ENCODE measurements at places on chromosomes 11 and 22.

GRCh38 chr22:24693379-24693778, 81.1 kb downstream of the PIWIL3 start:
- DNase-seq: no peak

DNA sequence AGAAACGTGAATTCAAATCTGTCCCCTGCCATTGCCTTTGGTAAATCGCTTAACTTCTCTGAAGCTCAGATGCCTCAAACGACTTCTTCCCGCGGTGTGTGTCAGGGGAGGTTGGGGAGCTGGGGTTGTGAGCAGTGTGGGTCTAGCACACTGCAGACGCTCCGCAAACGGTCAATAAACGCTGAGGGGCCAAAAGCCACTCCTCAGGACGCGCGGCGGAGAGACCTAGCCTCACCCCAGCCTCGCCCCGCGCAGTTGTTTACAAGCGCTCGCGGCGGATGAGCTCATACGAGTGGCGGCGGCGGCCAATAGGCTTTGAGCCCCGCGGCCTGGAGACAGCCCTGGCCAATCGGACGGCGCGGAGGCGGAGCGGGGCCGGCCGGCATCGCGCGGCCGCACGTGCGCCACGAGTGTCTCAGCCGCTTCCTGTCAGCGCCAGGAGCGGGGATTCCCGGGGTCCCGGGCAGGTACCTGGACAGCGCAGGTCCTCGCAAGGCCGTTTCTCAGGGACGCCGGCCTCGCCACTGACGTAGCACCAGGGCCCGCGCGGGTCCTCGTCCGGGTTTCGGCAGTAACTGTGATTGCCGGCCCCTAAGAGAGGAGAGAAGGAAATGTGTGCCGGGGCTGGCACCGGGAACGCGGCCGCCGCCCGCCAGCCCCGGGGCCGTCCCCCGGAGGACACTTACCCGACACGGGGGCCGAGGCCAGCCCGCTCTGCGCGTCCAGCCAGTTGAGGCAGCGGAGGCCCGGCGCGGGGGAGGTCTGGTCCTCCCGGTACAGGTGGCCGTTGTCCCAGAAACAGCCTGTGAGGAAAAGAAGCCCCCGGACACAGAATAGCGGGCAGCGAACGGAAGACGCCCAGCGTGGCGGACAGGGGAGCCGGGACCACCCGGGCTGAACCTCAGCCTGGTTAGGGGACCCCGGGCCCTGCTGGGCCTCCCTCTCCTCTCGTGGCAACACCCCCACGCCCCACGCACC, 1.5 kb downstream of the PIK3IP1 start:
- DNase-seq: peak; percentile 91

DNA sequence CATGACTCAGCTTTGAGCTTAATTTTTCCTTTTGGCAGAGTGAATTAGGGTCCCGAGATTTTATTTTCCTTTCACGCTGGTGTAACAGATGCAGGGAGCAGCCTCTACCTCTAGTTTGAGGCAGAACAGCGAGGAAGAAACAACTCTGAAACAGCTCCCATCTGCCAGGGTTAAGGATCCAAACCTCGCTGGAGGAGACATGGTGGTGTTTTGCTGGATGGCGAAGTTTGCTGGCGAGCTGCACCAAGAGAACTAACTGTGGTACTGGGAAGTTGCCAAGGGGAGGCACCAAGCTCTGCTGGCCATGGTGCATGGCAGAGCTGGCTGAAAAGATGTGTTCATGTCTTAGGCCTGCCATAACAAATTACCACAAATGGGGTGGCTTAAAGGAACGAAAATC, 7.6 kb upstream of the ALKBH3 start:
- no peak for DNase-seq

GRCh38 chr11:130408401-130408890, 20.0 kb downstream of the ADAMTS8 start:
- no peak for DNase-seq

DNA sequence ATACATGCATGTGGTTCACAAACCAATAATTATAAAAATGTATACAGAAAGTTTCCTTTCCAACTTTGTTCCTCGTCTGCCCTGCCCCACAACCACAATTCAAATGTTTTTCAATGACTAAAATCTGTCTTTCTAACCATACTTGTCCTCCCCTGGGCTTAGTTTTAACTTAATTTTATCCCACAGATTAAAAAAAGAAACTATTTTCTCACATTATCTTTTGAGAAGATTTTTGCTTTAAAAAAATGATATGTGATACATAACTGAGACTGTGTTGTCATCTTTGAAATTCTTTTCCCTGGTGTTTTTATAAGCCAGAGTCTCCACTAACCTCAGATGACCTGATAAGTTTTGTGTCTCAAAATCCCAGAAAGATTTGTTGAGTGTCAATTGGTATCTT, 79.0 kb downstream of the FDX1 start:
- DNase-seq: no peak

GRCh38 chr22:46072110-46072881, 78.0 kb upstream of the PPARA start:
- peak; percentile 53 for DNase-seq

- DNase-seq: no peak
These were observed 37.1 kb upstream of the SWAP70 start for GRCh38 chr11:9626496-9627394.

GRCh38 chr11:33976495-33977199, 74.9 kb upstream of the CAPRIN1 start:
- DNase-seq: no peak

DNA sequence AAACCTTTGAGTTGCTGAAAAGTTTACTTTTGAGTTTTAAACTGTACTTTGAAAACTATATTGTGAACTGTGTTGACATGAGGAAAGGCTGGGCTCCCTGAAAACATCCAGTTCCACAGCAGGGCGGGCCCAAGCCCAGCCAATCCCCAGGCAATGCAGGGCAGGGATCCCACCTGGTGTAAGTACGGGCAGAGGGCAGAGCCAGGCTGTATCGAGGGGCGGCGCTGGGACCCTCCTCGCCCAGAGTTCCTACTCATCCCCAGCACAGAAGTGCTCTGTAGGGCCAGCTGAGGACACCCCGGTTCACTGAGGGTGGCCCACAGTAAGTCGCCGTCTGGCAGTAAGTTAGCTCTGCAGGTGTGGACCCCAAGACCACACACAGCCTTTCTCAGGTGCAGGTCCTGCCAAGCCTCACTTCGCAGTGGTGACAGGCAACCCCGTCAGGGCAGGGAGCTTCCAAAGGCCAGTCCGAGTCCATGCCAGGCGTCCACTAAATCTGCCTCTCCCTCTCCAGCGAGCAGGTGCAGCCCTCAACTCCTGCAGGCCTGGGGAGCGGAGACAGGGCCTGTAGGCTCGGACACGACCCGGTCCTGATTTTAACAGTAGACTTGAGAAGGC, 6.3 kb downstream of the RASSF7 start:
- DNase-seq: no peak

GRCh38 chr11:95835351-95835750, 45.1 kb downstream of the CEP57 start:
- no peak for DNase-seq

DNA sequence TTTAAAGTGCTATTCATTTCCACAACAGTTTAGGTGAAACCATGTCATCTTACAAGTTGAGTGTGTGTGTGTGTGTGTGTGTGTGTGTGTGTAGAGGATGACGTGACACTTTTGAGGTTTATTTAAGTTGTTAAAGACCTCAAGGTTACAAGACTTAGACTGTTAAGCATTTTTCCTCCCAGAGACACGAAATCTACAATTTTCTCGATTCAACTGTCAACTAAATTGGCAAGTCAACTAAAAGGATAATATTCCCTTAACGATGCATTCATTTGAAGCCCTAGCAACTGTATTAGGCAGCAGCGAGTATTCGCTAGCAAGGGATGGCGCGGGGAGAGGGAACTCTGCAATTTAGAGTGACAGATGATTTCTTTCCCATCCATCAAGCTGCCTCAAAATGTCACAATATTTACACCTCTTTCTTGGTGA, 17.6 kb upstream of the BDNF start:
- no peak for DNase-seq

GRCh38 chr22:34993548-34993947, 72.4 kb upstream of the ISX start:
- no peak for DNase-seq

DNA sequence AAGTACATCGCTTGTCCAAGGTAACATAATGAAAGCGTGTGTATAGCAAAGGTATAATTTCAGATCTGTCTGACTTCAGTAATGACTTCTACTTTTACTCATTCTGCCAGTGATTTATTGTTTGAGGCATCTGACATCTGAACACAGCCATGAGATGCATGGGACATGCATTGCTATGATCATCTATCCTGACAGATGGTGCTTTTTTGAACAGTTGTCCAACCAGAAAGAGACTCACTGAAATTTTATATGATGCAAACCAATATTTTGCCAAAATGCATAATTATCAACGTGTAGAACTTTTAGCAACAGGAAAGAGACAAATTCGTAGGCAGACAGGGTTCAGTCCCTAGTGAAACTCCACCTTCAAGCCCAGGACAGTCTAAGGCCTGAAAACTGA, 19.6 kb downstream of the OR5M3 start:
- DNase-seq: no peak

- DNase-seq: no peak
These were observed 13.9 kb downstream of the STX3 start for GRCh38 chr11:59769111-59769510.

DNA sequence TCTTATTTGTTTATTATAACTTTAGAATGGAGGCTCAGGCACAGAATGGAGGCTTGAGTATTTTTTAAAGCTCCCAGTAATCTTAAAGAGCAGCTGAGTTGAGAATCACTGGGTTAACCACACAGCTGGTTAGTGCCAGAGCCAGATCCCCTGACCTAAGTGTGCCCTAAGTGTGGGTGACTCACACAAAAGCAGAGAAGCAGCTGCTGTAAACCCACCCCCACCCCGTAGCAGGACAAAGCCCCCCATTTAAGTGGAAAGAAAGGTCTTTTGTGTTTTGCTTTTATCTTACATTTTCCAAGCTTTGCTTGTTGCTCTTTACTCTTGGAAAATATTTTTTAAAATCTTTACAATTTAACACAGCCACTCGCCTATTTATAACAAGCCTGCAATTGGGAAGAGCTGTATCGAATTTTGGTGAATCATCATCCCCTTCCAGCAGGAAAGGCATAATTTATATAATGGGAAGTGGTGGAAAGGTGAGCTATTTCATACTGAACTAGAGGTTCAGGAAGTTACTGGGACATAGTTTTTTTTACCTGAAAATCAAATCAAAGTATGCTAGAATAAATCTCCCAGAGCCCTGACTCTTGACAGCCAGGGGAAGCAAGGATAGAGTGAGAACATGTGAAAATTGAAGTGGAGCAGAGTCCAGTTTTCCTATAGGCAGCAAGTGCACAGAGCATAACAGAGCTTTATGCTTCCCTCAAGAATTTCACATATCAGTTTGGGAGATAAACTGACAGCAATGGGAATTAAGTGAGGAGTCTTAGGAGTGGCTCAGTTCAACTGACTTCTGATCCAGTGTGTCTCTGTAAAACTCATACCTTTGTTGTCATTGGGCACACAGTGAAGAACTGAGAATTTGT, 405.7 kb downstream of the AASDHPPT start:
- no peak for DNase-seq

DNA sequence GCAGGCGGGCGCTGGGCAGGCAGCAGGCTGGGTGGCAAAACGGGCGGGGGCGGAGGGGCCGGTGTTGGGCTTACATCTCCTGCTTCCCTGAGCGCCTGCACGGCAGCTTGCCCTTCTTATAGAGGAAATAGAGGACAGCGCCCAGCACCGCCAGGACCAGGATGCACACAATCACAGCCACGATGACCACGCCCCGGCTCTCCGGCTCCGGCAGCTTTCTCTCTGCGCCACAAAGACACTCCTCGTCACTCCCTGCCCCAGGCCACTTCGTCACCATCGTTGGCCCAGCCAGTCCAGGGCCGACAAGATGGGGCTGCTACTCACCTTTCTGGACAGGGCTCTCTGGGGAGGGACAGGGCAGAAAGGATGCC, 6.3 kb downstream of the MCAM start:
- no peak for DNase-seq

- DNase-seq: no peak
These were observed 68.5 kb downstream of the SCUBE1 start for GRCh38 chr22:43274595-43275240.

DNA sequence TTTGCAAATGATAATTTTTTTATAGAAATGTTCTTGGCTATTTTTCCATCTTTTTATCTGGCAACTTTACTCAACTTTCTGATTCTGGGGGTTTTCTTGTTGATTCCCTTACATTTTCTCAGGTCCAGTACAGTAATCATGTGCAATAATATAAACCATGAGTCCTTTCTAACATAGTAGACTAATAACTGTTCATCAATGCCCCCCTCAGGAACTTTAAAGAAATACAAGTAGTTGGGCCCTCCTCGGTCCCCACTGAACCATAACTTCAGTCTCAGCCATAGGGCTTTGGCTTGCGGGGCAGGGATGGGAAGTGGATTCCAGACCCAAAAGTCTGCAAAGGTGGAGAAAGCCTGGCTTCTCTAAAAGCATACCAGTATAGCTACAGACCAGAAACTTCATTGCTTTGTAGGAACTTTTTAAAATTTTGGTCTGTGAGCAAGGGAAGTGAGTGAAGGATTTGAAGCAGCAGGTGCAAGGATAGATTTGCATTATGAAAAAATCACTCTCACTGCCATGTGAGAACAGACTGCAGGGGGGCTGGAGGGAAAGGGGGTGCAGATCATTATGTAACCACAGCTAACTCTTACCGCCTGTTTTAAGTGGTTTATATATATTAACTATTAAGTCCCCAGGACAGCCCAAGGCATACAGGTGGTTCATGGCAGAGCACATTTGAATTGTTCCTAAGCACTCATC, 10.4 kb upstream of the TUB start:
- no peak for DNase-seq

DNA sequence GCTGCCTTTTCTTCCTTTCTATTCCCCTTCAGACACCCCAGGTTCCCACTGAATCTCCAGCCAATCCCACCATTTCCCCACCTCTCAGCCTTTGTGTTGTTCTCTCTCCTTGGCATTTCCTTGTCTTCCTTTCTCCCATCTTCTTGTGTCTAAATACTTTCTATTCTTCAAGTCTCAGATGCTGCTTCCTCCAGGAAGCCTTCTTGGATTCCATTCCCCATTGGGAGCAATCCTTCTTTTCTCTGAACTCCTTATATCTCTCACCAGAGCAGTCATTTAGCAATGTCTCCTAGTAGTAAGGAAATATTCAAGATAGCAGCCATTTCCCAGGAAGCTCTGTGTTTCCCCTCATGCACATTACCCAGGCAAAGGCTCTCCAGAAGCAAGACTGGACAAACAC, 15.4 kb downstream of the YPEL4 start:
- no peak for DNase-seq

DNA sequence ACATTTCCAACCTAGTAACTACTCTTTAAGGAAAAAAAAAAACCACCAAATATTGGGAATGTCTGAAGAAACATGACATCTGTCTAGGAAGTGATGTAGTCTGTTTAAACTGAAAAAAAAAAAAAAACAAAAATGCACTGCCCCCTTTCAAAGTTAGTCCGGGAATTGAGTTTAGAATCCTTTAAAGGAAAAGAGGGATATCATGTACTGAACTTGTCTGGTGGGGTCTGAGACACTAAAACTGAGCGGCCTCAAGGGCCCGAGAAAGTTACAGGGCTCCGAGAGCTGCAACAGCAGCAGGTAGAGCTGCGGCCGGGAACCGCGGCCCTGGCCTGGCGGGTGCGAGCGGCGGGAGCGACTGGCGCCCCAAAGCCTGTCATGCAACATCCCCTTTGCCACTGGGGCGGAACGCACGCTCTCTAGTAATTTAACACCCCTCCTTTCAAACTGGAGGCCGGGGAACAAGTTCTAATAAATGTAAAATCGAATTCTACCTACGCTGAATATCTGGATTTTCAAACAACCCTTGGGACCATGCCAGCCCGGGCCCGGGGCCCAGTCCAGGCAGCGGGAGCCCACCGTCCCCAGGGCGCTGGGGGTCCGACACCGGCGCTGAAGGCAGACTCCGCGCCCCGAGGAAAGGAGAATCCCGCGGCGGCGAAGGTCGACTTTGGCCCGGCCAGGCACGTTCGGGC, 736 bp downstream of the RDX start:
- peak; percentile 16 for DNase-seq

- no peak for DNase-seq
These were observed 88.6 kb downstream of the ETS1 start for GRCh38 chr11:128498721-128499245.

Measured in stimulated activated CD4-positive, alpha-beta T cell treated with anti-CD3 and anti-CD28 coated beads, Interleukin-12 subunit alpha, Interleukin-12 subunit beta, amount 100 ng/mL, for 24 hours (primary cell).